Activated CD8-positive, alpha-beta T cell treated with anti-CD3 and anti-CD28 coated beads for 36 hours (primary cell): ENCODE measurements at places on chromosomes 7 and 10.

- DNase-seq: no peak
Observed at GRCh38 chr7:36607721-36608095, 116.6 kb downstream of the AOAH start.

GRCh38 chr7:34041707-34042106 lies 136.4 kb downstream of the BMPER start:
- no peak for DNase-seq

- no peak for DNase-seq
Observed at GRCh38 chr7:139362981-139363380, 3.3 kb downstream of the LUC7L2 start.

- no peak for DNase-seq
Observed at GRCh38 chr10:24215196-24215595, 6.3 kb downstream of the KIAA1217 start.

- peak; percentile 11 for DNase-seq
Observed at GRCh38 chr7:129610709-129611245, 743 bp upstream of the NRF1 start.

GRCh38 chr7:124459101-124460055 lies 306.2 kb downstream of the GPR37 start:
- no peak for DNase-seq

- DNase-seq: peak; percentile 79
Observed at GRCh38 chr7:50339990-50340500, 35.5 kb downstream of the IKZF1 start.

DNA sequence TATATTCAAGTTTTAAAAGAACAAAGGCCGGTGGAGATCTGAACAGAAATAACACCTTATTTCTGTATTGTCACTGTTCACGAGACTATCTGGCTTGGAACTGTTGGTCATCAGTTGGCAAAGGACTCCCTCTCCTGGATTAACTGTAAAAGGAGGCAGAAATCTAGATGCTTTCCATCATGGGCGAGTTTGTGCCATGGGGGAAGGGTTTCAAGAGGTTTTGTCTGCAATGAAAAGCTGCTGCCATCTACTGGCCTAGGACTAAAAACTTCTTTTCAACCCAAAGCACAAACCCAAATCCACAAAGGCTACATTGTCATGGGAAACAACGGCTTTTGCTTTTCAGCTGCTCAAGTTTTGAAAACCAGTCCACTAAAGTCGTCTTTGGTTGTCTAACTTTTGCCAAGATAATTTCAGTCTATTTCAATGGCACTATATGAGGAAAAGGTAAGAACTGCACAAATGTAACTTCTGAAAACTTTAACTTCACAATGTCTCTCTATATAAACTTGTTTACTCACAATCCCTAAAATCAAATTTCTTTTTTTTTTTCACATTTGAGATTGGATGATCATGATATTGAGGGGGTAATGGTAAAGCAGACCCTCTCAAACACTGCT lies 196.8 kb downstream of the SKAP2 start:
- DNase-seq: peak; percentile 63

DNA sequence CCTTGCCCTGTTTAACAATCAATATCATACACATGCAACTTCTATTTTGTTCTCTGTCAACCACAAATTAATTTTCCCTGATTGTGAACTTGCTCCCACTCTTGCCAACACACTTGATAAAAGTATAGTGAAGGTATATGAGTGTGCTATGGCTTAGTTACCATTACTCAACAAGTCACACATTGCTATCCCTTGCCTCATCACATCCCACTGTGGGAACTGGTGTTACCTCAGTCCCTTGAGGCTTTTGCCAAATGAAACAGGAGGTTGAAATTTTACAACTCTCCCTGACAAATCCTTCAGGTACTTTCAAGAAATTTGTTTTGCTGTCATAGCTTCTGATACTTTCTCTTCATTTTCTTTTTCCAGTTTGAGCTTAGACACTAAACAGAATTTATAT lies 472.5 kb upstream of the SEMA3D start:
- no peak for DNase-seq

DNA sequence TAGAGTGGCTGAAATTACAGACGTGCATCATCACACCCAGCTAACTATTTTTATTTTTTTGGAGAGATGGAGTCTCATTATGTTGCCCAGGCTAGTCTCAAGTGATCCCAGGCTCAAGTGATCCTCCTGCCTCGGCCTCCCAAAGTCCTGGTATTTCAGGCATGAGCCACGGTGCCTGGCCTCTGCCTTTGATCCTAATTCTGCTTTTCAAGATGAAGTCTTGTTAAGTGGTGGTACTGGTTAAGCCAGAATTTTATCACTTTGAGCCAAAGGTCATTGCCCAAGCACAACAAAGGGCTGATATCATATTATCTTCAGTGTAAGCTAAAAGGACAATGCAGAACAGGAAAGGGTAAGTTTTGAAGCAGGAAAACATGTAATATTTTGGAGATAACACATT lies 64.2 kb downstream of the MYOF start:
- no peak for DNase-seq

DNA sequence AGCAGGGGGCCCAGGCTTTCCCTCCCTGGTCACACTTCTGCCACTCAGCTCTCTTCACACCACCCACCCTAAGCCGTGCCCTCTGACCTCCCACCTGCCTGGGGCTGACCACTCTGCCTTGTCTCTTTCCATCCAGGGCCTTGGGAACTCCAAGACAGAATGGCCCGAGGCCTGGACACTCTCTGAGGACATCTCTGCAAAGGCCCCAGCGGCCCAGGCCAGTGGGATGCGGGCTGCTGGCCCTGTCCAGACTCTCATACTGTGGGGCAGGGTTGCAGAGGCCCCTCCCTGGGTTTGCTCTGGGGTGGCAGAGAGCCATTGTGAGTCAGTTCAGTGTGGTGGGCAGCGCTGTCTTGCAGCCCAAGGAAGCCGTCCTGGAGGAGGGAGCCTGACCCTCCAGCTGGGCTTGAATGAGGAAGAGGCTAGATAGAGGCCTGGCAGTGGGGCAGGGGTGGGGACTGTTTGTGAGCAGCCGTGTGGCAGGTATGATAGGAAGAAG lies 39.9 kb upstream of the RABGEF1 start:
- no peak for DNase-seq

DNA sequence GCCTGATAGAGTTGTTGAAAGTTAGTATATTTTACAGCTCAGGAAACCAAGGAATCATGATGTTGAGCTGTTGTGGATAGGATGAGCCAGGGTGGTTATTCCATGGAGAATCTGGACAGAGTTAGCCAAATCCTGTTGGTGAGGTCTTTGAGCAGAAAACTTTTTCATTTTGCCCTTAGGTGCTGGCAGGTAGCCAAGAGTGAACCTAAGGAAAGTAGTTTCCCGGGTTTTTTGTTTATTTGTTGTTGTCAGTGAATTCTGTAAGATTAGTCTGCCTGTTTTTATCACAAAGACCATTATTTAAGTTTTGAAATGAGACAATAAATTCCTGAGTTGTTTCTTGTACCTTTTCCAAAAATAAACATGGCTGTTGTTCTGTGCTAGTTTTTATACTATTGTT lies 61.0 kb downstream of the GALNT11 start:
- DNase-seq: no peak

DNA sequence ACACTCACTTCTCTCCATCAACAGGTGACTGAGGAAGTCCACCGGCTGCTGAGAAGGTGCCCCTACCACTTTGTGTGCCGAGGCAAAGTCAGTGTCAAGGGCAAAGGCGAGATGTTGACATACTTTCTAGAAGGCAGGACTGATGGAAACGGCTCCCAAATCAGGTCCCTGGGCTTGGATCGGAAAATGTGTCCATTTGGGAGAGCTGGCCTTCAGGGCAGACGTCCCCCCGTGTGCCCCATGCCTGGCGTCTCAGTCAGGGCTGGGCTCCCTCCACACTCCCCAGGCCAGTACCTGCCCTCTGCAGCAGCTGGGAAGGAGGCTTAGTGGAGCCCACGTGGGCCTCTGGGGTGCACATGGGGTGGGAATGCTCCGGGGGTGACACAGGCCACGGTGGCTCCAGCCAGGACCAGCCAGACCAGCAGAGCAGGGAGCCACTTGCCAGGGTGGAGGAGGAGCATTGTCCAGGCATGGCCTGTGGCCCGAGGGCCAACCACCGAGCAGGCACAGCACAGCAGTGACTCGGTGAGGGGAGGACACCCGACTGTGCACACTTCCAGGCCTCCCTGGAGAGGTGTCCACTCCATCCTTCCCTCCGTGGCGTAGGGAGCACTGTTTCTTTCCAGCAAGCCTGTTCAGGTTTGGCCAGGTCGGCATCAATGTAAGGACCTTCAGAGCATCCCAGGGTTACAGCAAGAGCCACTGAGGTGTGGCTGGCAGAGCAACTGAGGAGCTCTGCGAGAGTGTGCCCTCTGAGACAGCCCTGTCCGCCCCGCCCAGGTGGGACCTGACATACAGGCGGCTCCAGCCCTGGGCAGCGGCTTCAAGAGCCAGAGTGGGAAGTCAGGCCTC lies 139.7 kb downstream of the ADCY1 start:
- DNase-seq: no peak

GRCh38 chr10:129719415-129719739 lies 244.7 kb downstream of the EBF3 start:
- DNase-seq: no peak

- no peak for DNase-seq
Observed at GRCh38 chr10:101760510-101760909, 15.4 kb downstream of the FGF8 start.

DNA sequence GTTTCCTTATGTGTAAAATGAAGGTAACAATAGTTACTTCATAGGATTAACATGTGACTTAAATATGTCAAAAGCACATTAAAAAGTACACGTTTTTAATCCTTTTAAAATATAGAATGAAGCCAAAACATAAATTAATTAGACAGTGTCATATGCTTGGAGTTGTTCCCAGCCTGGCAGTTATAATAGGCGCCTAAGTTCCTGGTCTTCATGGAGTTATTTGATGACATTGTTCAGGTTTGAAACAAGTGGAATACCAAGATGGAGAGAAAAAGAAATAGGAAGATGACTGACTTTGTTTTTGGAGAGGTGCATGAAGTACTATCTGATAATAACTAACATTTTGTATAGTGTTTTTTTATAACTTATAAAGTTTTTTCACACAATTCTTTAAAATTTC lies 67.3 kb downstream of the ZNRF2 start:
- DNase-seq: no peak

- no peak for DNase-seq
Observed at GRCh38 chr7:42456756-42457276, 219.8 kb upstream of the GLI3 start.

DNA sequence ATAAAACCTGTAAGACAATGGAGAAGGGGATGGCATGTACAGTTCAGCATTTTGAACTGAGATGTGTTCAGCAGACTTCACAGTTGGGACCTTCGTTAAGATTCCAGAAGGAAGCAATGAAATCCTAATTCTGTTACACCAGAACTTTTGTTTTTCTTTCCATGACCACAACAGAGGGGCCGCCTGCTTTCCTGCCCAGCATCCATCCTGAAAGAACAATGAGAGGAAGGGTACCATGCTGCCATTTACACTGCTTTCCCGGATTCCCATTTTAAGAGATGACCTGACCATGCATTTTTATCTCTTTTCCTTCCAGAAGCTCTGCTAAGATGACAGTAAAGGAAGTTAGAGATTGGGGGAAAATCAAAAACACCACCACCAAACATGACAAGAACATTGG lies 92.7 kb downstream of the PIP4K2A start:
- DNase-seq: no peak

DNA sequence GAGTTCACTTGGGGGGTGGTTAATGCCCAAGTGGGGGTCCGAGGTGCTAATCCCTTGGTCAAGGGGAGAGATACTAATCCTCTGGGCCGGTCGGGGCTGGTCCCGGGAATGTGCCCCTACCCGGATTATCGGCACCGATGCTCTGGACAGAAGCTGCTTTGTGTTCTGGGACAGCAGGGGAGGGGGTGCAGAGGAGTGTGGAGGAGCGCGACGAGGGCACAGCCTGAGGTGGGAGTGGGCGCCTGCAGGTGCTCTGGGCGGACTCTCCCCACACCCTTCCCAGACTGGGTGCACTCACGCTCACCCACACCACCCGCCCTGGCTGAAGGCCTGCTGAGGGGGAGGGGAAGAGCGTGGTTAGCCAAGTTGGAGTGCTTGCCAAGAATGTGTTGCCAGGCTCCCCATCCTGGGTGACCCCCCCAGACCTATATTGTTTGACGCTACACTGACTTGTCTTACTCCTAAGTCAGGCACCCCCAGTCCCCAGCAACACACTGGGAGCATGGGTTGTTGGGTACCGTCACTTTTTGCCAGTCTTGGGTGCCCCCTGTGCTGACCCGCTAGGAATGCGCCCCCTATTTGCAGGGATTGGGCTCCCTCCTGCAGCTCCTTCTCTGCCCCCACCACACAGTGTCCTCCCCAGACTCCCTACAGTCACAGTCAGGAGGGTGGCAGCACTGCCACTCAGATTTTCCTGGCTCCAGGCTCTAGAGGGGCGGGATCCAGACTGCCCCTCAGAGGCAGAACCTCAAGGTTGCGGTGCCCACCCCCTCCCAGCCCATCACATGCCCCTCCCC lies 1.2 kb downstream of the SLC4A2 start:
- peak; percentile 31 for DNase-seq

DNA sequence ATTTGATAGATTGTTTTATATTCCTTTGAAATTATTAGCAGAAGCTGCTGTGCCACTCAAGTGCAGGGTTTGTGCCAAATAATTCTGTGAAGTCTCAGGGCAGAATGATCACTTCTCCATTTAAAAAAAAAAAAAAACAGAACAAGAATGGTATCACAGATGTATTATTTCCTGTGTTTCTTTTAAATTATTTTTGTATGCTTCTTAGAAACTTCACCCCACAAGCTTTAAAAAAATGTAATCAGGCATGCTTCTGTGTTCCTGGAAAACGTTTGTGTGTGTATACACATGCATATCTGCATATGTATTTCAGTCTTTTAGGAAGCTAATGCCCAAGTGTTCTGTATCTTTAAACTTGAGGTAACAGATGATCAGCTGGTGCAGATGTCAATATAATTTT lies 6.3 kb upstream of the CD36 start:
- no peak for DNase-seq

GRCh38 chr7:139697056-139697455 lies 80.7 kb downstream of the HIPK2 start:
- DNase-seq: no peak

- DNase-seq: no peak
Observed at GRCh38 chr10:101052285-101052684, 9.5 kb upstream of the KAZALD1 start.

- no peak for DNase-seq
Observed at GRCh38 chr10:96263176-96263575, 8.2 kb downstream of the BLNK start.

DNA sequence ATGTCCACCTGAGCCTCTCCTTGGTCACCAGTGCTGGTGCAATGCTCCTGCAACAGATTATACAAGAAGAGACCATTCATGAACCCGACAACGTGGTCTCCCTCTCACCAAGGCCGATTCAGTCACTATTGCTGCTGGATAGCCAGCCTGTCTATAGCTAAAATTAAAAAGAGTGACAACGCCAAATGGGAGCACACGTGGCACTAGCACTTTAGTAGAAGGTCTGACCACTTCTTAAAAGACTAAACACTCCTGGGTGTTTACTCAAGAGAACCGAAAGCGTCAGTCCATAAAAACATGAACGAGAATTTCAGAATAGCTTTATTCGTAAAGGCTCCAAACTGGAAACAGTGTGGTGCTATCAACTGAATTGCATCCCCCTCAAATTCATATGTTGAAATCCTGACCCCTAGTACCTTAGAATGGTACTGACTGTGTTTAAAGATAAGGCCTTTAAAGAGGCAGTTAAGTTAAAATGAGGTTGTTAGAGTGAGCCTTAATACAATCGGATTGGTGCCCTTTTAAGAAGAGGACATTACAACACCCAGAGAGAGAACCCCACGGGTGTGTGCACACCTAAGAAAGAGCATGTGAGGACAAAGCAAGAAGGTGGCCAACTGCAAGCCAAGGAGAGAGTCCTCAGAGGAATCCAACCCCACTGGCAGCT lies 4.4 kb upstream of the GALNTL5 start:
- no peak for DNase-seq

- no peak for DNase-seq
Observed at GRCh38 chr7:11557627-11558026, 274.4 kb downstream of the THSD7A start.
